SK-N-SH (cell line): ENCODE measurements at places on chromosomes 7 and 10.

DNA sequence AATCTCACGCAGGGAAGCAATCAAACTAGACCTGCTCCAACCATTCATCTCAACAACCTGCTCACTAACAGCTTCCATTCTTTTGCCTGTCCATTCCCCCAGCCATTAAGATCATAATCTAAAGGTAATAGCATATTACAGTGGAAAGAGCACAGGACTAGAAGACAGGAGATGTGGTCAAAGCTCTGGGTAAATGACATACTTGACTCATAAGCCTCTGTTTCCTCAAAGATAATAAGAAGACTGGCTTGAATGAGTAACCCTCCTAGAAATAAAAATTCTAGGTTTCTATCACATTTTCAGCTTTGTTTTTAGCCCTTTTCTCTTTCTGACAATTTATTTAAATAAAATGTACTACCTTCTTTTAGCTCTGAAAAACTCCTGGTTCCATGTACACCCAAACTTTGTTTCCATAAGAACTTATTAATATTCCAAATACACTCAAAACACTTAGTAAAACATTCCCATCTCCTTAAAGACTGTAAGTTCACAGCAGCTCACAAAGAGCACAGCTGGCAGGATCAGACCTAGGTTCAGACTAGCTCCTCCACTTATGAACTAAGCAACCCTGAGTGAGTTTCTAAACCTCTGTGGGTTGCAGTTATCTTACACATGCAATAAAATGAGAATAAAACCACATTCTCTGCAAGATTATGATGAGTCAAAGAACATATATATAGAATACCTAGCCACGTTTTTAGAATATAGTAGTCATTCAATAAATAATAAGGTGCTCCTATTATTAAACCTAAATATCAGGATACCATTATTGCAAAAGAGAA lies 11.6 kb downstream of the FAM204A start:
- no peak overlapping the region for H3K4me3 ChIP-seq
- no peaks in the 10 kb centered on the region for H3K27me3 ChIP-seq
- no peak overlapping the region for H3K27ac ChIP-seq
- H3K4me1 ChIP-seq: no peaks in the 10 kb centered on the region
- DNase-seq: no peak

GRCh38 chr10:34698979-34699378 lies 116.1 kb downstream of the PARD3 start:
- no peaks in the 10 kb centered on the region for H3K27me3 ChIP-seq
- H3K36me3 ChIP-seq: peaks cover 2% of the 10 kb centered on the region
- no peak overlapping the region for H3K27ac ChIP-seq

- no peaks in the 10 kb centered on the region for H3K27me3 ChIP-seq
- no peak overlapping the region for H3K27ac ChIP-seq
- H3K4me1 ChIP-seq: peaks cover 3% of the 10 kb centered on the region; the same call in 1 of the 2 replicates
- no peak for DNase-seq
Measured at GRCh38 chr10:93874309-93875031, 19.3 kb upstream of the SLC35G1 start.

GRCh38 chr7:31564661-31565060 lies 50.8 kb downstream of the ITPRID1 start:
- H3K4me1 ChIP-seq: no peaks in the 10 kb centered on the region
- H3K4me3 ChIP-seq: no peak overlapping the region
- no peaks in the 10 kb centered on the region for H3K36me3 ChIP-seq
- H3K27me3 ChIP-seq: peaks cover 32% of the 10 kb centered on the region; the same call in 1 of the 2 replicates

GRCh38 chr10:94066411-94066810 lies 72.7 kb downstream of the PLCE1 start:
- no peak for DNase-seq
- no peak overlapping the region for H3K4me3 ChIP-seq

GRCh38 chr7:152059311-152059710 lies 33.8 kb downstream of the GALNT11 start:
- peaks cover 4% of the 10 kb centered on the region; the same call in 1 of the 2 replicates for H3K4me1 ChIP-seq
- H3K27me3 ChIP-seq: no peaks in the 10 kb centered on the region
- no peak overlapping the region for H3K4me3 ChIP-seq
- no peak for DNase-seq
- H3K36me3 ChIP-seq: peaks cover 4% of the 10 kb centered on the region

DNA sequence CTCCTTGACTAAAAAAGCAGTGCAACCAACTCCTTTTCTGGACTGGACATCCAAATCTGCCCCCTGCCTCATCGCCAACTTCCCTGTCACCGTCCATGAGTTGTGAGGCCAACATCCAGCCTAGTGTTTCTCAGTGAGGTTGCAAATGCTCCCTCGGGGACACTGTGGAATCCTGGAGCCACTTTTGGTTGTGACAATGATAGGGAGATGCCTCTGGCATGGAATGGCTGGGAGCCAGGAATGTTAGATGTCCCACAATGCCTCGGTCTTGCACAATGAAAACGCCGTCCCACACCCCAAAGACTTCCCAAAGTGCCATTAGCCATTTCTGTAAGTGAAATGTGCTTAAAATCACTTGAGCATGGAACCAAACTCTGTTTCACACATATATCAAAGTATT lies 105.2 kb downstream of the OSBPL3 start:
- no peak overlapping the region for H3K27ac ChIP-seq
- H3K4me1 ChIP-seq: peaks cover 3% of the 10 kb centered on the region
- peaks cover 11% of the 10 kb centered on the region for H3K36me3 ChIP-seq
- no peak overlapping the region for H3K4me3 ChIP-seq
